Activated CD4-positive, alpha-beta T cell treated with anti-CD3 and anti-CD28 coated beads, Interleukin-2, amount 10 ng/mL, durations not matched to agents 7 days and 5 days (primary cell): ENCODE measurements at places on chromosomes 13 and 19. TPM values are rescaled to one million over a fixed set of nuclear protein-coding genes. Genes with fewer than 3 reads are reported as not detected.
A peak's percentile ranks its signal among the peaks of the same experiment; 100 is the strongest.

DNA sequence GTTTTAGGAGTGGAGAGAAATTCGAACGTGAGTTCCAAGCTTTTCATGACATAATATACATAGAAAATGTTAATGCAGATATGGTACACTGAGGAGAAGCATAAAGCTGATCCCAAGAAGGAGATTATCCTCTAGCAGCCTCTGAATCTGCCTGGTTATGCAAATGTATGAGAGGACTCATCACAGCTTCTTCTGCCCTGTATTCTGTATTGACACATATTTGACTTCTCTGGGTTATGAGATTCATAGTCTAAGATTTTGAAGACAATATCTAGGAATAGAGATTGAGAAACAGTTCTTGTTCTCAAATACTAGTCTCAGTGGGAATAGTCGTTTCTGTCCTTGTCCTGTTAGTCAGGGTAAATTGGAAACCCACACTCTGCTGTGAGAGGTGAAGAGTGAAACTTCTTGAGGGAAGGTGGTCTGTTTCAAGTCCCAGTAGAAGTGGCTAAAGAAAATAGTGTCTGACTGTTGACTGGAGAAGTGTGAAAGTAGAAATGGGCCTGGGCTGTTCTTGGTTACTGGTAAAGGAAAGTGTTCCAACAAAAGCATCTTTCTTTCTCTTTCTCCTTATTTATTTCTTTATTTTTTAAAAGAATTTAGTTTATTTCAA, 1356.6 kb downstream of the SLITRK5 start:
- no peaks in the 10 kb centered on the region for H3K36me3 ChIP-seq
- no peak for DNase-seq
- peaks cover 4% of the 10 kb centered on the region for H3K4me1 ChIP-seq
- no peaks in the 10 kb centered on the region for H3K27me3 ChIP-seq
- no peak overlapping the region for H3K27ac ChIP-seq

DNA sequence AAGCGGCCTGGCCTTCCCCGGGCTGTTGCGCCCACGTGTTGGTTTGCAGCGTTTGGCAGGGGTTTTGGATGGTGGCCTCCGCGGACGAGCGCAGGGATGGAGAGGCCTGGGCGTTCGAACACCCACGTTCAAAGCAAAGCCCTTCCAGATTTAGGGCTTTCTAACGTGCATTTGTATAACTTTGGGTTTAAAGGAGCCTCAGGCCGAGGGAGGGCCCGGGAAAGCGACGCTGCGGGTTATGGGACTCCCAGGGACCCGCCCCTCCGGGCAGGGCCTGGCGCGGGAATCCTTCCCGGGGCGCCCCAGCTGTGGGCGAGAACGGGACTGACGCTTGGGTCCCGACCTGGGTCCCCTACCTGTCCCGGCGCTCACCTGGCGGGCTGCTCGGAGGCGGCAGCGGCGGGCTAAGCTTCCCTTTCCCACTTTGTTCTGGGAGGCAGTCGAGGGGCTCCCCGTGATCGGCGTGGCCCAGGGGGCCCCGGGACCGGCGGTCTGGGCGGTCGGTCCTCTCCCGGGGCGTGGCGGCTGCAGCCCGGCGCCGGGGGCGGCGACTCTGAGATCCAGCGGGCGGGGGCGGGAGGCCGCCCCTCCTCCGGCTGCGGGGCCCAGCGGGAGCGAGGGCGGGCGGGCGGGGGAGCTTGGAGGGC, at the start of gene FBXO17:
FBXO17 (minus strand) TSS at position 529 of the 647 bp plus-strand sequence. CDS start 25,423 bp downstream, outside the sequence.
- no peak within 1 kb of the TSS for H3K27ac ChIP-seq
- H3K36me3 ChIP-seq: no peaks in the 10 kb centered on the region
- peak within 1 kb of the TSS; percentile 30 for H3K4me3 ChIP-seq
- no peak for DNase-seq
- H3K4me1 ChIP-seq: peaks cover 23% of the 10 kb centered on the region

CILP2 gene
- not detected for total RNA-seq

- peak overlapping the region; percentile 73 for H3K27ac ChIP-seq
- peaks cover 19% of the 10 kb centered on the region for H3K4me1 ChIP-seq
- no peak for DNase-seq
These were observed 73.1 kb downstream of the TNFSF13B start for GRCh38 chr13:108342369-108343289.

GRCh38 chr13:111177921-111178320, 62.8 kb downstream of the ARHGEF7 start:
- H3K27me3 ChIP-seq: no peaks in the 10 kb centered on the region
- peaks cover 90% of the 10 kb centered on the region for H3K36me3 ChIP-seq
- peak overlapping the region; percentile 22 for H3K4me3 ChIP-seq
- peaks cover 77% of the 10 kb centered on the region for H3K4me1 ChIP-seq

GRCh38 chr19:50839712-50840655, 6.6 kb upstream of the KLK15 start:
- H3K27ac ChIP-seq: no peak overlapping the region
- H3K36me3 ChIP-seq: no peaks in the 10 kb centered on the region
- H3K4me1 ChIP-seq: peaks cover 19% of the 10 kb centered on the region
- H3K4me3 ChIP-seq: no peak overlapping the region
- no peak for DNase-seq

DNA sequence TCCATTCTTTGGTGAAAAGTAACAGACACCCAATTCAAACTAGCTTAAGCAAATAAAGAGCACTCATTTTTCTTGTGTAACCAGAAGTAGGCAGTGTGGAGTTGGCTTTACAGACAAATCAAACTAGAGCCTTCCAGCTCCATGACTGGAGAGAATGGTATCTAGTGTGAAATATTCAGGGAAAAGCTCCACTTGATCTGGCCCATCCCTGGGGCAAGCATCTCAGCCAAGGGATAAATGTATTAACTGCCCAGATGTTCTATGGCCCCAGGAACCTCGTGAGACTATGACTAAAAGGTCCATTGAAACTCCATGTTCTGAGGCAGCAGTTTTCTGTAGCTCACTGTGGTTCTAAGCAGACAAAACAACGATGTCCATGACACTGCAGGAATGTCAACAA, 49.9 kb downstream of the TBC1D4 start:
- no peak for DNase-seq
- peaks cover 8% of the 10 kb centered on the region for H3K27me3 ChIP-seq
- no peaks in the 10 kb centered on the region for H3K4me1 ChIP-seq

SLC25A15 gene
- 14.4 TPM for total RNA-seq

ONECUT3 gene
- total RNA-seq: not detected

ZNF223 gene
- total RNA-seq: 0.25 TPM

ZNF546 gene
- 6.1 TPM for total RNA-seq

DNA sequence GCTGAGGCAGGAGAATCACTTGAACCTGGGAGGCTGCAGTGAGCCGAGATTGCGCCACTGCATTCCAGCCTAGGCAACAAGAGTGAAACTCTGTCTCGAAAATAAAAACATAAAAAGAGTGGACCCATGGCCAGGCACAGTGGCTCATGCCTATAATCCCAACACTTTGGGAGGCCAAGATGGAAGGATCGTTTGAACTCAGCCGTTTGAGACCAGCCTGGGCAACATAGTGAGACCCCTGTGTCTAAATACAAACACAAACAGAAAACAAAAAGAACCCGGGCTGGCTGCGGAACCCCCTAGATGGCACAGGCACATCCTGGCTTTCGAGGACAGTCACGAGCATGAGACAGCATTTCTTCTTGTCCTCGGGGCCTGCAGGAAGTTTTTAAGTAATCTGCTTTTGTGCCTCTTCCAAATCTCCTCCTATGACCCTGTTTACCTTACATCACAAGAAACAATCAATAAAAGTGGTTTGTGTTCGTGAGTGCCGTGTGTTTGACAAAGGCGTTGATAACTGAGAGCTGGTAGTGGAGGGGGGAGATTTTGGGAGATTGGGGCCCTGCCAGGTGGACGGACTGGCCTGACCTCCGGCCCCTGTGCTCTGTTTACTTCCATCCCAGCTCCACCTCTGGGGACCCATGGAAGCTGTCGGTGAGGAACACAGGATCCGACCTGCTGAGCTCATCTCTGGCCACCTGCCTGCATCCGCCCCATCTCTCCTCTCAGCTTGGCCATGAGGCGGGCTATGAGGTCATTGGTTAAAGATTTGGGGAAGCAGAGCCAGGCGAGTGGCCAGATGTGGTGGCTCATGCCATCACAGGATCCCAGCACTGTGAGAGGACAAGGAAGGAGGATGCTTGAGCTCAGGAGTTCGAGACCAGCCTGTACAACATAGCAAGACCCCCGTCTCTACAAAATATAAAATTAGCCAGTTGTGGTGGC, 5.9 kb upstream of the GDF15 start:
- H3K36me3 ChIP-seq: no peaks in the 10 kb centered on the region
- no peak overlapping the region for H3K4me3 ChIP-seq
- no peak for DNase-seq
- no peak overlapping the region for H3K27ac ChIP-seq
- H3K27me3 ChIP-seq: peaks cover 11% of the 10 kb centered on the region
